Right kidney (tissue), 9 donors: ENCODE measurements at places on chromosomes 5 and 9.

GRCh38 chr5:19987612-19988361, at the start of gene CDH18:
CDH18 (minus strand) TSS chr5:19988200; CDS start chr5:19838986, 149,214 bp downstream.
- DNase-seq, result peak; percentile 37

DNA sequence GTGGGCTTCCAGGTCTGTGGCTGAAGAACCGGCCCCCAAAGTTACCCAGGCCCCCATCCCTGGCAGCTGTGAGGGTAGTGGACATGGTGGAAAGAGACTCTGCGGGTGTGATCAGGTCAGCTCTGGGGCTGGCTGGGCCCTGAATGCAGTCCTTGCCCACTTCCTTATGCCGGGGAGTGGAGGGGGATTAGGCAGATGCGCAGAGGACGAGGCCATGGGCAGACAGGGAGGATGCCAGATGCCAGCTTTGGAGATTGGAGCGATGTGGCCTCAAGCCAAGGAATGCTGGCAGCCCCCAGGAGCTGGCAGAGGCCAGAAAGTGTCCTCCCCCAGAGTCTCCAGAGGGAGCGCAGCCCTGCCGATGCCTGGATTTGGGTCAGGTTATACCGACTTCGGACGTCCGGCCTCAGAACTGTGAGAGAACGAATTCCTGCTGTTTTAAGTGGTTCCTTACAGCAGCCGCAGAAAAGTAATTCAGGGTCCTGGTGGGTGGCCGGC, 69.8 kb downstream of the ADAMTS2 start:
- no peak for DNase-seq

- DNase-seq, result no peak
These were observed 23.7 kb downstream of the ACTL7A start for GRCh38 chr9:108885643-108886348.

GRCh38 chr9:71306134-71306533, 184.7 kb upstream of the TRPM3 start:
- DNase-seq, result no peak

GRCh38 chr5:136006761-136007251, 22.0 kb upstream of the TGFBI start:
- DNase-seq, result no peak

DNA sequence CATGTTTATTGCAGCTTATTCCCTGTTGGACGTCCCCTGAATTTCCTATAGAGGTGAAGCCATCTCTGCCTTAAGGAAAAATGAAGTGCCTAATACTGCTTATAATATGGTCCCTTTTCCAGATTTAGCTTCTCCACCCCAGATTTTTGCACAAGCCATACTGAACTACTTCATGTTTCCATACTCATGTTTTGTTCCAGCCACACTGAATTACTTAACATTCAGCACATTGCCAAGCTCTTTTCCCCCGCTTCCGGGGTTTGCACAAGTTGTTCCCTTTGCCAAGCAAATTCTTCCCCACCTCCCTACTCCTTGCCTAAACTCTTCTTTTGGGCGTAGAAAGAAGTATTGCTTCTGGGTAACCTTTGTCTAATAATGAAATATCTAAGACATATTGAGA, 1.7 kb upstream of the CNTRL start:
- DNase-seq, result no peak

- DNase-seq, result no peak
These were observed 209.7 kb downstream of the DIRAS2 start for GRCh38 chr9:90432951-90433350.
